ENCODE measurements at places on chromosomes 16 and 17.

- peak; percentile 8 for DNase-seq
Measured at GRCh38 chr17:58417300-58418092, at the start of gene RNF43. Gene RNF43, minus strand, starts transcription at chr17:58417534. Its CDS starts 1,957 bp downstream, at chr17:58415577.

DNA sequence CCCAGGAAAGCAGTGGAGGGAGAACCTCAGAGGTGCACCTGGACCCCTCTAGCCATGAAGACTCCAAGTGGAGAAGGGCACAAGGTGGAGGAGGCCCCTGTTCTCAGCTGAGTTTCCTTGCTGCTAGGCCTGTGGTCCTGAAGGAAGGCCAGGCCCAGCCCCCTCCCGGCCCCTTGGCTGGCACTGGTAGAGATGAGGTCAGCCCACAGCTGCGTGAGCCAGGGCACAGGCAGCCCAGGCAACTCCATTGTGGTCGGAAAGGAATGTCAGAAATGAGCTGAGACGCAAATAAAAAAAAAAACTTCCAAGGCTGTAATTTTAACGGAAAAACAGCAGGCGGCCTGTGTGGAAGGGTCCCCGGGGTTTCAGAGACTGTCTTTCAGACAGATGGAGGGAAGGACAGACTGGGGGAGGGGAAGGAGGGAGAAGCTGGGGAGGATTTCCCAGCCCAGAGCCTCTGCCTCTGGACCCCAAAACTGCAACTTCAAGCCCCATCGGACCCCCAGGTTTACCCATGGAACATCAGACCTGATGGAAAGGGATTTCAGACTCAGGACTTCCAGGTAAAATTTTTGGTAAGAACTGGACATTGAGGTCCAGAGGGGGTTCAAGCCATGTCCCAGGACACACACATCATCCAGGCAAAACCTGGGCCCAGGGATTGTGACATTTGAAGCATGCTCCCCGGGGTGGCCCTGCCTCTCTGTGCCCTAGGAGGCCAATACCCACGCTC, 25.6 kb upstream of the MRPS23 start:
- no peak for DNase-seq

DNA sequence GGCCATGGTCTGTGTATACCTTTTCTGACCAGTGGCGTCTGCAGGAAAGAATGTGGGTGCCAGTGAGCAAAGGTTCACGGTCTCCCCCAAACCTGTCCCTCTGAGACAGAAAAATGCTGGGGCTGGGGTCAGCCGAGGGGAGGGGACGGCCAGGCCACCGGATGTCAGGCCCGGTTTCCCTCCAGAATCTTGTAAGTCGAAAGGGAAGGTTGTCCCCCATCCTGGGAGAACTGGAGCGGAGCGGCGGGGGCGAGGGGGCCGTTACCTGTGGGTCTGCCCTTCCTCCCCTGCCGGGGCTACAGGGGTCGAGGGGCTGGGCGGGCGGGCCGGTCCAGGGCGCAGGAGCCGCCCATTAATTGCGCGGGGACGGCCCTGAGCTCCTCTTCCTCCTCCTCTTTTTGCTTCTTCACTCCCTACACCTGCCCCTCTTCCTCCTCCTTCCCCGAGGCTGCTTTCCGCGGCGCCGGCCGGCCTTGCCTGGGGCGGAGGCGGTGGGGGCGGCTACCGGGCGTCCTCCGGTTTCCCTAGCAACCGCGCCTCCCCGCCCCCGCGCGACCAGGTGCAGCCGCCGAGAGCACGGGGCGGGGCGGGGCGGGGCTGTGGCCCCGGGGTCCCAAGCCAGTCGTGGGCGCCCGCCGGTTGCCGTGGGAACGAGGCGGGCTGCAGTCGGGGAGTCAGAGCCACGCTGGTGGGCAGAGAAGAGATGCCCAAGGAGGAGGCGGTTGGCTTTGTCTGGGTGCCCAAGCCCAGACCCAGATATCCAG, at the start of gene MARCHF10:
Gene MARCHF10 (minus strand): TSS at position 503 of the 764 bp plus-strand sequence. CDS start 6,579 bp downstream, outside the sequence.
- DNase-seq, result no peak

- DNase-seq, result no peak
Measured at GRCh38 chr16:28875134-28876018, 2.9 kb upstream of the ATP2A1 start.

All from cortex of kidney (tissue), 1 donor.